ENCODE measurements at places on chromosomes 3 and 15.

DNA sequence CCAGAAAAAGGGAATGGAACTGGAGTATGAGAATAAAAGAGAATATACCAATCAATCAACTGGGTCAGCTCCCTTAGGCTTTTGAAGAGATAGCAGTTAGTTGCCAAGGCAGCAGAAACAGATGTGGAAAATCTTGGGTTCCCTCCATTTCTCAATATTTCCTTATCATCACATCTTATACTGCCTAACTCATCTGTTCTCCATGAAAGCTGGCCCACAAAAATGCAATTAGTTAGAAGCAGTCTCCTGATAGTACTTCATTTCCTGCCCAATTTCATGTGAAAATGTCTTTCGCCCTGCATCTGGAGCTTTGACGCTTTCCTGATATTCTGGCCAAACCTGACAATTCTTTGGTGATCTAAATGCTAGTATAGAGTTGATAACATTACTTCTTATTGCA, 30.1 kb upstream of the SPTSSB start:
- no peak for DNase-seq

DNA sequence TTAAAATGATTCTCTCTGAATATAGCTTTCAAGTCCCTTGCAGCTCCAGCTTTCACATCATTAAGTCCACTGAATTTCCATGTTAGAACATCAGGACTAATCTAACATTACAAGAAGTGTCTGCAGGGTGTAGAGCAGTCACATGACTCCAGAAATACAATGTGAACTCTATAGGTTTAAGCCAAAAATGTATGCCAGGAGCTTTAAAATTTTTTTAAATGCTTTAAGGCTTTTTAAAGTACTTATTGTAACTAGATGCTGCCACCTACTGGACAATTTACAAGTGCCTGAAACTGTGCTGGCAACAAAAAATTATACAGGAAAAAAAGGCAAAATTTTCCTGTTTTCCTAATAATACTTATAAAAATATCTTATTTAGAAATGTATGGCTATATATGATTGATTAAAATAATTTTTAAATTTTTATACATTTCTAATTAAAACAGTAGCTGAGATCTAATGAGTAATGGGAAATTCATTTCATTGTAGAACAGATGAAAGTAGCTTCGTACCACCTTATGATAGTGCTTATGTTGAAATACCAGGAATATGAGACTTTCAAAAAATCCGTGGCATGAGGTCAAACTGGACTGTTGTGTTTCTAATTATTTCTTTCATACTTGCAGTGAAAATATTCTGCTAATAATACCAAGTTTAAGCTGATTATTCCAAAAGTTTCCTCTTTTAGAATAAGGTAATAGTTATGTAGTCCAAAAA, 25.7 kb downstream of the FSIP1 start:
- DNase-seq = no peak

DNA sequence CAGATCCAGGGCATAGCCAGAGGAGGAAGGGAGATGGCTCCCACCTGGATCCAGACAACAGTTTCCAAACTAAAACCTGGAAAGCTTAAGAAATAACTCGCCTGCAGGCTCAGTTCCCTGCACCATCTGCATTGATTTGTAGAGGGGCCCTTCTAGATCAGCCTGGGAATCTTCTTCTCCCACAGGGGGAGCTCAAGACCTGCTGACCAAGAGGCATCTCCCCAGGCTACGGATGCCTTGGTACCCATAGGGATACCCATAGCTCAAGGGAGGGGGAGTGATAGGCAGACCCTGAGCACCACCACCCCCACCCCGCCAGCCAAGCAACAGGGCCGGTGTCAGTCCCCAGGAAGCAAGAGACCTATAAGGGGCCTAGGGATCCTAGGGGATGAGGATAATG, 28.0 kb upstream of the DCLK3 start:
- no peak for DNase-seq

- DNase-seq = no peak
These were observed 117.1 kb upstream of the LIPC start for GRCh38 chr15:58314593-58315216.

- DNase-seq = no peak
These were observed 8.3 kb upstream of the TMEM207 start for GRCh38 chr3:190458040-190458439.

GRCh38 chr3:185046603-185047002, 106.3 kb downstream of the C3orf70 start:
- no peak for DNase-seq

DNA sequence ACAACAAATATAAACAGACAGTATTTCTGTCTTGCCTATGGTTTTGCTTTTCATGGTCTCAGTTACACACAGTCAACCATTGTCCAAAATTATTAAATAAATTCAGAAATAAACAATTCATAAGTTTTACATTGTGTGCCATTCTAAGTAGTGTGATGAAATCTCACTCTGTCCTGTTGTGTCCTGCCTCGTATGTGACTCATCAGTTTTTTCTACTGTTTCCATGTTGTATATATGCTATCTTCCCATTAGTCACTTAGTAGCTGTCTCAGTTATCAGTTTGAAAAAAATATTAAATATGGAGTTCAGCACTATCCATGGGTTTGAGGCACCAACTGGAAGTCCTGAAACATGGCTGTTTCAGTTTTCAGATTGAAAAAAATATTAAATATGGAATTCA, 282.4 kb upstream of the GRM7 start:
- DNase-seq = no peak

GRCh38 chr3:57818772-57819171, 62.7 kb downstream of the SLMAP start:
- no peak for DNase-seq

- DNase-seq = no peak
These were observed 110.9 kb downstream of the STXBP5L start for GRCh38 chr3:121018917-121019321.

DNA sequence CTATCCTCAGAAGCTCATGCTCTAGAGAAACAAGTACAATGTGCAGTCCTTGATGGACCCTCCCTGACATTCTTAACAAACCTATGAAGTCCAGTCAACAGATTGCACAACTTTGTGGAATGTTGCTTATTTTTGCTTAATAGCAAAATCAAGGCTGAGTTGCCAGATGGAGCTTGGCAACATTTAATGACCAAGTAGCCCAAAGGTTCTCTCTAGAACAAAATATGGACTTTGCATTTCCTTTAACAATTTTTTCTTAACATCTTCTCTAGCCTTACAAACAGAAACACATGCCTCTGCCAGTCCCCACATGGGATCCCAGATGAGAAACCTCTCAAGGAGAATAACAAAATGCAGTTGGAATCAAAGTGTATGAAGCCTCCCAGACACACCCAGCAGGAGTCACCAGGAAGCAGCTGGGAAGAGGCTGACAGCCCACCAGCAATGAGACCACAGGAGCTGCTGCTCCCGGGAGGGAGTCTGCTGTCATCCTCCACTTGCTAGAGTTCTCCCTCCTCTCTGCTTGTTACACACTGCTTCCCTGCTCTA, 422.5 kb upstream of the CDIN1 start:
- DNase-seq = no peak

DNA sequence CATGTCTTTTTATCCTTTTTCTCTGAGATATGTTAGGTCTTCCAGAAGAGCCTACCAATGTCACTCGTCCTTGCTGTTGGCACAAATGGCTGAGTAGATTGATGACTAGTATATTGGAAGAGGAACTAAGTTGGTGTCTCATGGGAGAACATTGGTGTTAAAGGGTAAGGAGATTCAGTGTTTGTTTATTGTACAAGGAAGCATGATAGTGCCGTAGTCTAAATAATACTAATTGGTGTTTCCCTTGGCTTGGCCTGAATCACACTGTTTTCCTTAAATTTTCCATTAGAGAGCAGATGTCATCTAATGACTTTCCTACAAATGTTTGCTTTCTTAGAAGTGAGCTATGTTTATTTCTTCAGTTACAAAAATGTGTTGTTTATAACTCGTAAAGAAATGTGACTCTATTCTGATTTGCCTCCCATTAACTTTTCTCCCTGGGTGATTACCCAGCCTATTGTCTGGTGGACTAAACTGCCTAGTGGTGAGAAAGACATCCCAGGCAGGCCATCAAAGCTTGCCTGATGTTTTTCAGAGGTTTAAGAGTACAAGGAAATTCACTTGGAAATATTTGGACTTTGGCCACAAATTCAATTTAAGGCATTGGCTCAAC, 28.7 kb downstream of the ADAMTSL3 start:
- DNase-seq = no peak

- no peak for DNase-seq
These were observed 55.9 kb upstream of the FAM174B start for GRCh38 chr15:92711457-92711831.

DNA sequence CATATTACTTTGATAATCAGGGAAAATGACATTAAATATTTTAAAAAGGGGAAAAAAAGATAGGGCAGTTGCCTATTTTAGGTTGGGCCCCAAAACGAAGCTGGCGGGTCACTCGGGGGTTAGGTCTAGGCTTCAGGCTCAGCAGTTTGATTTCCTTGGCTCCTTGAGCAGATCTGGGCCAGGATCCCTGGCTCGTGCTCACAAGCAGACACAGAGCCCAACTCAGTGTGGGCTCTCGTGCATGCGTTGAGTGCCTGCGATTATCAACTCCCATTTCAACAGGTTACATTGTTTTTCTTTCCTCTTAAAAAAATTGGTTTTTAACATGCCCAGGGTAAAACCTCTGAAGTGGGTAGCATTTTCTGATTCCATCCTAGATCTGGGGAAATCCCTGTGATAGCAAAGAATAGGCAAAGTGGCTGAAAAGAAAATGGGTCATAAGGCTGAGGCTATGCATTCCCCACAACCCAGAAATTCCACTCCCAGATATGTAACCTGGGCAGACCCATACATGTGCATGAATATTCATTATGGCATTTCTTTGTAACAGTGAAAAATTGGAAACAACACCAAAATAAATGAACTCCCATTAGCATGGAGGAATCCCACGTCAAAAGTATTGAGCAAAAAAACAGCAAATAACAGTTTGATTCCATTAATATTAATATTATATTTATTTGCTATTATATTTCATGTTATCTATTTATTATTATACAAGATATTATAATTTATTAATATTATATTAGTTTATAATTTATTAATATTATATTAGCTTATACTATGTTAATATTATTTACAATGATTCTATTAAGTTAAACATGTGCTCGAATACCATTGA, 27.8 kb downstream of the FAM43A start:
- DNase-seq = no peak

- no peak for DNase-seq
These were observed 23.0 kb downstream of the CPN2 start for GRCh38 chr3:194328053-194328657.

DNA sequence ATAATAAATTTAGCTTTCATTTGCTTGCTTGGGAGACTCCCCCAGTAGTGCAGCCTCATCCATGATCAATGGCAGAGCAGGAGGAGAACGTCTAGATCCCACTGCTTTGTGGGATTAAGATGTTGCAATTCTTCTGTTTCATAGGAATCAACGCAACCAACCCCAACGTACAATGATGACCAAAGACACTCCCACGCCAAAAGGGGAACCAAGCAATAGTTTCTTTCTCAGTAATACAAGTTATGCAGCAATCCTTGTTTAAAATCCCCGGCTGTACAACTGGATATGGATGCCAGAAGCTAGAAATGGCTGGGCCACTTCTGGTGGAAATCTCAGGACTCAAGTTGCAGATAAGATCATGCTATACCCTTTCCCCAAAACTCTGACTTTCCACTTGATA, 411.2 kb downstream of the VPS13C start:
- no peak for DNase-seq

- no peak for DNase-seq
These were observed 869.2 kb downstream of the IGSF11 start for GRCh38 chr3:118165413-118165812.

DNA sequence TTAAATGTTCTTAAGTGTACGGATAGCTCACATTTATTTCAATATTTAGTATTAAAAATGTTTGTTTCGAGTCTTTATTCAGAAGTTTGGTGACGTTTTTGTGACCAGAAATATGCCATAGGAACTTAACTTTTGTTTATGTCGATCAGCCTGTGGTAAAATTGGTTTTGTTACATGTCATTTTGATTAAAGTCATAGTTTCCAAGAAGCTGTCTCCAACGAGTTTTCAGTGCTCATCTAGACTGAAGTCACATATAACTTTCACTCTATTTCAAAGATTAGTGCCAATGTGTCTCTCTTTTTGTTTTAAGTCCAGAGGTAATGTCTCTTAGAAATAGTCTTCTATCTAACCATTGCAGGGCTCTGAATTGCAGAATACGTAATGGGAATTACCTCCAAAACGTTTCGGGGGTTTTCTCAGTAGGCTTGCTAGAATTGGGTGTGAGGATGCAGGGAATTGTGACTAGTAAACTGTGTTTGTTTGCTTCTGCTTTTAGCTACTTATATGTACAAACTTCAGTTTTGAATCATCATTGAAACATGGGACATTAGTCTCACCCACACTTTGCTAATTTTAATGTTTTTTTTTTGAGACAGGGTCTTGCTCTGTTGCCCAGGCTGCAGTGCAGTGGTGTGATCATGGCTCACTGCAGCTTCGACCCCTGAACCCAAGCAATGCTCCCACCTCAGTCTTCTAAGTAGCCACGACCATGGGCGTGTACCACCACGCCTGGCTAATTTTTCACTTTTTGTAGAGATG, 3.0 kb downstream of the BUB1B start:
- DNase-seq = no peak

- DNase-seq = no peak
These were observed 656 bp downstream of the SLMAP start for GRCh38 chr3:57756528-57757401.

DNA sequence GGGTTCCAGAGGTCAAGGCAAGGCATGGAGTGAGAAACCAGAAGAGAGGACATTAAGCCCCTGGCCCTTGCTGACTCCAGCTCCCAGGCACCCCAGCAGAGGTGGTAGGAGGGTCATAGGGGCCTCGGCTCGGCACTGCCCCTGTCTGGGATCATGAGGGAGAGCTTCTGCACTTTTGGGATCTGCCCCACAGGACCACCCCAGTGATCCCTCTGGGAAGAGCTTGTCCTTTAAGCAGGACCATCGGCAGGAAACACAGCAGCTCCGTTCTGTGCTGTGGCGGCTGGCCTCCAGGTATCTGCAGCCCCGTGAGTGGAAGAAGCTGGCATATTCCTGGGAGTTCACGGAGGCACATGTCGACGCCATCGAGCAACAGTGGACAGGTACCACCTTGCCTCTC, 35.5 kb downstream of the ANKDD1A start:
- no peak for DNase-seq

DNA sequence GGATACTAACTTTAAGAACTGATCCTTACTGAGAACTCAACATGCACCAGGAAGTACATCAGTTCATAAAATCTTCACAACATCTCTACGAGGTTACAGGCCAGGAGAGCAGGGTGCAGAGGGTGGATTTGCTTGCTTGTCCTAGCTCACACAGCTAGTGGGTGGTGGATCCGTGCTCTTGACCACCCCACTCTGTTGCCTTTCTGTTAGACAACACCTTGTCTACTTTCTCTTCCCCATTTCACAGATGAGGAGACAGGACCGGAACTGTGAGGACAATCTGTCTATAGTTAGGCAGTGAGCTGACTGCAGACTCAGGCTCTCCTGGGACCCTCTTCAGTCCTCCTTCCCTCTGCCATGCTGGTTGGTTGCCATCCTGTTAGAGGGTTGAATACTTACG, 221.7 kb upstream of the TLE3 start:
- DNase-seq = no peak

- no peak for DNase-seq
These were observed 955.6 kb downstream of the ROBO1 start for GRCh38 chr3:78812166-78812565.

- no peak for DNase-seq
These were observed 914.0 kb upstream of the ALCAM start for GRCh38 chr3:104452697-104453096.

GRCh38 chr3:15800780-15801179, 3.0 kb upstream of the ANKRD28 start:
- no peak for DNase-seq

- no peak for DNase-seq
These were observed 187.7 kb downstream of the ITPR1 start for GRCh38 chr3:4680871-4681300.

GRCh38 chr15:30033211-30033610, 49.5 kb upstream of the GOLGA8J start:
- DNase-seq = no peak

Data from stimulated activated CD8-positive, alpha-beta memory T cell treated with anti-CD3 and anti-CD28 coated beads, Interleukin-4, amount 100 ng/mL, for 1 hour (primary cell).